Sigmoid colon (tissue), 7 donors: ENCODE measurements at places on chromosomes 1 and 21. TPM values are rescaled to one million over a fixed set of nuclear protein-coding genes. Genes with fewer than 3 reads are reported as not detected.

DNA sequence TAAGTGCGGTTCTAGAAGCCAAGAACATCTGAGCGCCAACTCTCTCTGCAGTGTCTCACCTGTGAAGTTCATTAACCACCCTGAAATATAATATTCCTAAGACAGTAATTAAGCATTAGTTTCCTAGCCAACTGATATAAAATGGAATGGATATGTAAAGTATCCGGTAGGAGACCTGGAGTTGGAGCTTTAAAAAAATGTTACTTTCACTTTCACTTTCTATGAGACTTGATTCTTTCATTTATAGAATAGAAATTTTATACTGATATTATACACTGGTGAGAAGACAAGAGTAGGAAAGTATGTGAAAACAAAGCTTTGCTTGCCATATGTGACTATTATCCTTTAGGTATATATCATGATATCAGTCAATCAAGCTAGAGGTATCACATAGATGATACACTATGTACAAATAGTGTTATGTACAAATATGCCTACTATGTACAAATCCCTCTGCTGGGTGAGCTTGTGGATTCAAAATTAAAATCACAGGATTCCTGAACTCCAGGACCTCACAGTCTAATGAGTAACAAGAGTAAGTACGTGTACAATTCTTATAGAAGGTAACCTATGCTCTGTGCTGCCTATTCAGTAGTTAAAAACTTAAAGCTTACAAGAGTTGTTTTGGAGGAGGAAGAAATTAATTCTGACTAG lies 934.2 kb downstream of the TTLL7 start:
- DNase-seq: no peak

CTH gene
- 5.1 TPM for polyA plus RNA-seq

DNA sequence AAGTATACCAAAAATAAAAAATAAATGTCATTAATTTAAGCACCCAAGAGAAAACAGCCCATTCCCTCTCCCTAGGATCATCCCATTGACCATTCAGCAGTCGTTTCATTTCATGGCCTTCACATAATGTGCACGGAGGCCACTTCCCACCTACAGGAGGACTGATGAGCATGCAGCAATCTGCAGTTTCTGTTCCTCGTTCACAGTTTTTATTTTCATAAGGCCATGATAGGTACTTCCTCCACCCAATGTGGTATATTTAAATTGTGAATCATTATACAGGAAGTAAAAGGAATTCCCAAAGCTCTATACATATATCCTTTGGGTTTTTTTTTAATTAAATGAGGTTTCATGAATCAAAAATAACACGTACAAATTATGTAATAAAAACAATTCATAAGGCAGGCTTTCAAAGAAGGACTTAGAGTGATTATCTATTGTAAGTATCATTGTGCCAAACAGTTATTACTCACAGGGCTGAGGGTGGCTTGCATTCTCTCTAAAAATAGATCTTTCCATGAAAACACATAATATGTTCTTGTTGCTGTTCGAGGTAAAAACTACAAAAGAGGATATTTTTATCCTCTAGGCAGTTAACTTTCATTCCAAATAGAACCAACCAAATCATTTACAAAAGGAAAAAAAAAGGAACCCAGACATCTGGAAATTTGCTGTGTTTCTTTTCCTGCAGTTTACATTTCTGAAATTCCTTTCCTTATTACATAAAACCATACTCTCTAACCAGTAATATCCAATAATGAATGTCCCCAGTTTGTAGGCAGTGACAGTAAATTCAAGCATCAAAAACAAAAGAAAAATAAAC lies 27.5 kb upstream of the SLC44A3 start:
- peak; percentile 68 for DNase-seq

DNA sequence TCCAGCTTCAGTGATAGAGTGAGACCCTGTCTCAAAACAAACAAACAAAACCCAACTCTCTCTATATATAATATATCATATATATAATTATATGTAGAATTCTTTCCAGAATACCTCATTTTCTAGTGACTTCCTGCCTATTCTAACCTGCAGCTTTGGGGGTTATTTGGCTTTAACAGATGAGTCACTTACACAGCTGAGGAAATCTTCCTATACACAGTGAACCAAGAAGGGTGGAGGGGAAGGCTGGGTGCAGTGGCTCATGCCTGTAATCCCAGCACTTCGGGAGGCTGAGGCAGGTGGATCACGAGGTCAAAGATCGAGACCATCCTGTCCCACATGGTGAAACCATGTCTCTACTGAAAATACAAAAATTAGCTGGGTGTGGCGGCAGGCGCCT lies 9.2 kb downstream of the RAB29 start:
- DNase-seq: no peak

GRCh38 chr1:164637461-164638375 lies 78.7 kb downstream of the PBX1 start:
- DNase-seq: peak; percentile 87

DNA sequence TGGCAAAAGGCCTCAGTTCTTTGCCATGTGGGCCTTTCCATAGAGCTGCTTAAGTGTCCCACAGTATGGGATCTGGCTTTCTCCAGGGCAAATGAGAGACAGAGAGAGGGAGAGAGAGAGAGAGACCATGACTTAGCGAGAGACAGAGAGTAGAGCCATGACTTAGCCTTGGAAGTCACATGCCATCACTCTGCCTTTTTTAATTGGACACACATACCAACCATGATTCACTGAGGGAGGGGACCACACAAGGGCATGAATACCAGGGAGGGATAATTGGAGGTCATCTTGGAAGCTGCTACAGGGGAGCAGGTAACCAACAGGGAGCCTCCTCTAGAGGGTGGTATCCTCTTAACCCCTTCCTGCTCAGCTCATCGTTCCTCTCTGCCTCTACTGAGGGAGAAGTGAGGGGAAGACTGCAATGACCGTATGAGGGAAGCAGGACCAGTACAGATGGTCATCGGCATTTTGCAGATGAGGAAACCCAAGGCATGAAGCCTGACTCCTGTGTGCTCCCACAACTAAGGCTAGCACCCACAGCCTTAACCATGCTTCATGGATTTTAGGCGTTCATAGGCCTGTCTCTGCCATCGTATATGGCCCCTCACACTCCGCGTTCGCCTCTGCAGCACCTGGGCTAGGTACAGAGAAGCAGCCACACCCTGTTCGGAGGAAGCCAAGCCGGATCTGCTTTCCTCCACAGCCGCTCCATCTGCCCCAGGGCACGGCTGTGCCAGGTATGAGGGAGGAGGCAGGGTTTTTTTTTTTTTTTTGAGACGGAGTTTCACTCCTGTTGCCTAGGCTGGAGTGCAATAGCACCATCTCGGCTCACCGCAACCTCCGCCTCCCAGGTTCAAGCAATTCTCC lies 38.6 kb downstream of the MEF2D start:
- no peak for DNase-seq

DNA sequence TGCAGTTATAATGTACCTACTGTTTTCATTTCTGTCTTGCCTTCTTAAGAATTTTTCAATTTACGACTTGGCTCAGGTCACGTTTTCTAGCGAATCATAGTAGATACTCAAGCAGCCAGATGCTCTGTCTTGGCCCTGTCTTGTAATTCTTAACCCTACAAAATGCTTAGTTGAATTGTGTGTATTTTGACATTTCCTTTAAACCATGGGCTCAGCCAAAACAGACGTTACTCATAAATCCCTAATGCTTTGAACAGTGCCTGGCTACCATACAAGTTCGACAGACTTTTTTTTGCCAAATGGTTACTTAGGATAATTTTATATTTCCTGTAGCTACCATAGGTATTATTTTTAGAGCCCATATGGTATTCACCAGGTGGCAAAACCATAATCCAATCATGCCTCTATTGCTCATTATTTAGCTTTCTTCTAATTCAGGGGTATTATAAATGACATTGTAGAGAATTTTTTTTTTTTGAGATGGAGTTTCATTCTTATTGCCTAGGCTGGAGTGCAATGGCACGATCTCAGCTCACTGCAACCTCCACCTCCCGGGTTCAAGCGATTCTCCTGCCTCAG lies 54.3 kb downstream of the KCNK1 start:
- DNase-seq: no peak

- DNase-seq: no peak
Observed at GRCh38 chr1:231584117-231584516, 42.5 kb upstream of the DISC1 start.

SHCBP1L gene
- not detected for polyA plus RNA-seq

DNA sequence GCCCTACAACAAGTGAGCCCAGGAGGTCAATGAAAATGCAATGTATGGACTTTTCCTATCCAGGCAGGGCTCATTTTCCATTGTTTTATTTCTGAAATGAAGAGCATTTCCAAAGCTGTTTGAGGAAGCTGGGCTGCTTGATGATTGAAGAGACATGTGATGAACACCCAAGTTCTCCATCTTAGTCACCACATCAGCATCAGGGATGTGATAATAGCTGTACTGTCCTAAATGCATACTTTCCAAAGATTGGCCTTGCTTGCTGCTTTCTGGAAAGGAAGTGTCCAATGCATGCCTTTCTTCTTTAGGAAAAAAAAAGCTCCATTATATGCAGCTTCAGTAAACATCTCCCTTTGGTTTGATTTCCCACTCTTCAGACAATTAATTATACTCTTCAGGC lies 425.9 kb upstream of the RUNX1 start:
- DNase-seq: no peak

CTNNBIP1 gene
- 19.8 TPM for polyA plus RNA-seq

DNA sequence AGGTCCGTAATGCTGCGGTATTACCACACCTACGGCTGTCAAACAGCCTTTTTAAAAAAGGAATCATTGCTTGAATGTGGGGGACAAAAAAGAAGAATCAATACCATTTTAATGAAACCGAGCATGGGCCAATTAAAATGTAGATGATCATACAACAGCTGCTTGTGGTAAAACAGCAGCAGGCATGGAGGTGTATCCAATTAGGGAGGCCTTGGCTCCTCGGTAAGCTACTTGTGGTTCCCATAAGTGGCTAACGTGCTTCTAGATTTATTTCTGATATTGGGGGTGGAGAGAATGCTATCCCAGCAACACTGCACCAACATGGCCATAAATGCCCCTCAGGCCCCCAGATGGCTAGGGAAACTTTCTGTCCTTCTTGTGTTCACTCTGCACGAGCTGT lies 1.8 kb downstream of the PTPN14 start:
- DNase-seq: no peak

OR2L8 gene
- not detected for polyA plus RNA-seq

- no peak for DNase-seq
Observed at GRCh38 chr1:193905288-193906085, 719.1 kb upstream of the B3GALT2 start.

DNA sequence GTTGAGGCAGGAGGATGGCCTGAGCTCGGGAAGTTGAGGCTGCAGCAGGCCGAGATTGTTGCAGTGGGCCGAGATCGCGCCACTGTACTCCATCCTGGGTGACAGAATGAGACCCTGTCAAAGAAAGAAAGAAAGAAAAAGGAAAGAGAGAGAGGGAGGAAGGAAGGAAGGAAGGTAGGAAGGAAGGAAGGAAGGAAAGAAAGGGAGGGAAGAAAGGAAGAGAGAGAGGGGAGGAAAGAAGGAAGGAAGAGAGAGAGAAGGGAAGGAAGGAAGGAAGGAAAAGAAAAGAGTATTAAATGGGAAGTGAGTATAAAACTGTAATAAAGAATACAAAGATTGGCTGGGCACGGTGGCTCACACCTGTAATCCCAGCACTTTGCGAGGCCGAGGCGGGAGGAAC lies 18.4 kb upstream of the ABL2 start:
- DNase-seq: no peak

- peak; percentile 74 for DNase-seq
Observed at GRCh38 chr1:27569506-27570291, 34.2 kb downstream of the AHDC1 start.

DNA sequence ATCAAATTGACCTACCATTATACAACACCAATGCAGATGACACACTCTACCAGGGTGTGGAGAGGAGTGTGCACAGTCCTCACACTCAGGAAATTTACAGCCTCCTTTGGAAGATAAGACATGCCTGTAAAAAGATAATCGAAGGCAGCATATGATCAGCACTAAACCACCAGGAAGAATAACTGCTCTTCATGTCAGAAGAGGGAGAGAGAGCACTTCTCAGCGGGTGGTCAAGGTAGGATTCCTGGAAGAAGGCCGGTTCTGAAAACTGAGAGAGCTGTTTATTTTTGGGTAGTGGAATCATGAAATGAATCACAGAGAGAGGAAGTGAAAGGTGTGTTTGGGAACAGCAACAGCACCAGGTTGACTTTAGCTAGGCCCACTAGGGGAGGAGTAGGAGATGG lies 14.0 kb upstream of the ZNF697 start:
- DNase-seq: no peak

GRCh38 chr1:99964806-99965205 lies 5.0 kb upstream of the SLC35A3 start:
- no peak for DNase-seq

- DNase-seq: no peak
Observed at GRCh38 chr1:214850432-214851050, 232.0 kb upstream of the KCNK2 start.

- no peak for DNase-seq
Observed at GRCh38 chr1:28037206-28037605, 51.2 kb downstream of the EYA3 start.

- no peak for DNase-seq
Observed at GRCh38 chr1:37473431-37474045, 842 bp upstream of the ZC3H12A start.
